Chondrocyte (in vitro differentiated cells): ENCODE measurements at places on chromosomes 5 and 9. TPM values are rescaled to one million over a fixed set of nuclear protein-coding genes. Genes with fewer than 3 reads are reported as not detected.

The C5orf46 gene
- 7.8 to 9.8 TPM in 2 of 3 replicates, not detected in the other for total RNA-seq

The IQGAP2 gene
- 2.9 to 10.2 TPM (median 3.0 TPM) in 3 replicates for total RNA-seq

GRCh38 chr5:171469326-171469725, 49.9 kb downstream of the FGF18 start:
- DNase-seq: no peak

DNA sequence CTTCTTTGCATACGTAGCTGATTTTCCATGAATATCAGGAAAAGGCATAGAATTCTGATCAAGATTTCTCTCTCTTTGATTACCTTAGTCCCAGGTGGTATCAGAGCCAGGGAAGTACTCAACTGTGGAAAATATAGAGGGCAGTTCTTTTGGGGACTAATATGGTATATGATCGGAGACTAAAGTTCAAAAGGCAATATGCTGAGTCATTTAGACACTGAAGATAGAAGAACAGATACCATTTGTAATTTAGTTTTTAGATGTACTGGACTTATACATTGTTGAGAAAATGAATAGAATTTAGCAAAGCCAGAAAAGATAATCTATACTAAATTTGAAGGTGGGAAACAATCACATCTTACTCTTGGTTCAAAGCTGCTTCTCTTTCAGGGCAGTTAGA, 5.1 kb downstream of the PCDHB3 start:
- no peak for DNase-seq

The TAF11L10 gene
- total RNA-seq: not detected in 3 replicates

The TPPP gene
- total RNA-seq: 0.07 to 0.70 TPM (median 0.56 TPM) in 3 replicates

GRCh38 chr5:55929020-55929799, 65.6 kb downstream of the IL6ST start:
- no peak for DNase-seq
